Sigmoid colon (tissue), 7 donors: ENCODE measurements at places on chromosomes 5 and 9.
A peak's percentile ranks its signal among the peaks of the same experiment; 100 is the strongest.

GRCh38 chr9:74006935-74007334, 490.2 kb upstream of the RORB start:
- no peaks in the 10 kb centered on the region for H3K4me1 ChIP-seq
- no peaks in the 10 kb centered on the region for H3K27me3 ChIP-seq
- H3K27ac ChIP-seq: no peak overlapping the region
- no peaks in the 10 kb centered on the region for H3K36me3 ChIP-seq
- no peak overlapping the region for H3K4me3 ChIP-seq

DNA sequence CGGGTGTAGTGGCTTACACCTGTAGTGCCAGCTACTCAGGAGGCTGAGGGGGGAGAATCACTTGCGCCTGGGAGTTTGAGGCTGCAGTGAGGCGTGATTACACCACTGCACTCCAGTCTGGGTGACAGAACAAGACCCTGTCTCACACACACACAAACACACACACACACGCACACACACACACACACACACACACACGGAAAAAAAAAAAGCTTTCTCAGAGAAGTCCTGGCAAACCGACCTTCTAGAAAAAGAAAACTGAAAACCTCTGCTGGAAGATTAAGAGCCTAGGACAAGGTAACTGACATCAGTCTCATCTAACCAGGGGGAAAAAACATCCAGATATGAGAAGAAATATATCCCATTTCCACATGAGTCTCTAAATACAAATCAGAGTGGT, 140.3 kb upstream of the RETREG1 start:
- no peak overlapping the region for H3K27ac ChIP-seq
- H3K36me3 ChIP-seq: no peaks in the 10 kb centered on the region
- no peak for DNase-seq

GRCh38 chr5:179700401-179700918, 1.7 kb downstream of the CANX start:
- no peaks in the 10 kb centered on the region for H3K27me3 ChIP-seq
- no peaks in the 10 kb centered on the region for H3K4me1 ChIP-seq
- peak overlapping the region; percentile 98 for H3K27ac ChIP-seq
- no peak for DNase-seq
- H3K36me3 ChIP-seq: no peaks in the 10 kb centered on the region

DNA sequence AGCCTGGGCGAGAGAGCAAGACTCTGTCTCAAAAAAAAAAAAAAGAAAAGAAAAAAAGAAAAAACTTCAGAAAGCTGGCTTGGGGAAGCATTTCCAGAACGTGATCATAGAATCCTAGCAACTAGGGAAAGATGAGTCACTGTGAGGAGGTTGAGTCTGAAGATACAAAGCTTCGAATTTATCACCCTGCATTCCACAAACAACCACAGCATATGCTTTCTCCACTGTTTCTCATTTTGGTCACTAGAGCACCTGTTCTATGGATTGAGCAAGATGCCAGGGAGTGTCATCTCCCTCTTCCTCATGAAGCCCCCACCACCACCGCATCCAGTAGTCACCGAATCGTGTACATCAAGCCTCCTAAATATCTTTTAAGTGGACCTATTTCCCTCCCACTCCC, 37.9 kb downstream of the SEMA5A start:
- no peaks in the 10 kb centered on the region for H3K36me3 ChIP-seq
- peaks cover 16% of the 10 kb centered on the region for H3K4me1 ChIP-seq
- H3K4me3 ChIP-seq: no peak overlapping the region
- no peak overlapping the region for H3K27ac ChIP-seq

GRCh38 chr5:63400079-63400478, 562.2 kb downstream of the HTR1A start:
- H3K4me3 ChIP-seq: no peak overlapping the region
- no peak for DNase-seq
- H3K36me3 ChIP-seq: no peaks in the 10 kb centered on the region
- no peaks in the 10 kb centered on the region for H3K27me3 ChIP-seq
- no peak overlapping the region for H3K27ac ChIP-seq

GRCh38 chr5:21807953-21808352, 1045.2 kb downstream of the CDH12 start:
- H3K4me3 ChIP-seq: no peak overlapping the region
- H3K36me3 ChIP-seq: no peaks in the 10 kb centered on the region
- H3K27ac ChIP-seq: no peak overlapping the region
- H3K4me1 ChIP-seq: no peaks in the 10 kb centered on the region
- no peak for DNase-seq

- no peaks in the 10 kb centered on the region for H3K36me3 ChIP-seq
- peaks cover 13% of the 10 kb centered on the region for H3K4me1 ChIP-seq
- no peak for DNase-seq
- H3K27me3 ChIP-seq: no peaks in the 10 kb centered on the region
These were observed 64.1 kb downstream of the ZFAND5 start for GRCh38 chr9:72300873-72301272.

DNA sequence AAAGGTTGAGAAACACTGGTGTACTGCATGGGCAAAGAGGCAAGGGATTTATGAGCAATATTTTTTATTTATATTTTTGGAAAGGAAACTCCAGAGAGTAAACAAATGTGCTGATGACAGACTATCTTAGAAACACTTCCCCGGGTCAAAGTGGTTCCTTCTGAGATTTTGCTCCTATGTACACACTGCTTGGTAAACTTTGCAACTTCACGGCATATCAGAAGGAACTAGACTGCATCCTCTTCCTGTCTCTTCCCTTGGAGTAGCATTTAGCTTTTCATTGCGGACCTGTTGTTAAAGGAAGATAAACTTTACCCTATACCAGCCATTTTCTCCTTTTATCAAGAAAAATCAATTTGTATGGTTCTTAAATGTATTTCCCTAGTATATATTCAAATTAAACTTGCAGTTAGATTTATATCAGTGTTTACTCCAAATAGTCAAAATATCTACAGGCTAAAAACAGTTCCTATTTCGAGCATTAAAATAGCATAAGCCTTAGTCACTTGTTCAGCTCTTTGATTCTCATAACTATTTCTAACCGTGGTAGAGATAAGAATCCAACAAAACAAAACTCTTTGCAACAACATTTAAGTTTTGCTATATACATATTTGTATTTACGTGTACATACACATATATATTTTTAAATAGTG, 48.0 kb upstream of the LRRC19 start:
- DNase-seq: no peak
- H3K4me3 ChIP-seq: no peak overlapping the region
- H3K27ac ChIP-seq: no peak overlapping the region
- no peaks in the 10 kb centered on the region for H3K4me1 ChIP-seq
- H3K36me3 ChIP-seq: no peaks in the 10 kb centered on the region

- H3K36me3 ChIP-seq: peaks cover 48% of the 10 kb centered on the region
- no peaks in the 10 kb centered on the region for H3K4me1 ChIP-seq
- H3K4me3 ChIP-seq: no peak overlapping the region
These were observed 12.2 kb downstream of the CCT5 start for GRCh38 chr5:10262121-10262774.

- H3K27me3 ChIP-seq: no peaks in the 10 kb centered on the region
- H3K4me1 ChIP-seq: peaks cover 19% of the 10 kb centered on the region
- H3K27ac ChIP-seq: peak overlapping the region; percentile 63
These were observed 52.3 kb downstream of the CAST start for GRCh38 chr5:96714450-96714849.
